Kidney glomerular epithelial cell (primary cell): ENCODE measurements at places on chromosomes 3 and 15.
A peak's percentile ranks its signal among the peaks of the same experiment; 100 is the strongest.

GRCh38 chr3:40996382-40996781 lies 202.9 kb upstream of the CTNNB1 start:
- no peak for DNase-seq

DNA sequence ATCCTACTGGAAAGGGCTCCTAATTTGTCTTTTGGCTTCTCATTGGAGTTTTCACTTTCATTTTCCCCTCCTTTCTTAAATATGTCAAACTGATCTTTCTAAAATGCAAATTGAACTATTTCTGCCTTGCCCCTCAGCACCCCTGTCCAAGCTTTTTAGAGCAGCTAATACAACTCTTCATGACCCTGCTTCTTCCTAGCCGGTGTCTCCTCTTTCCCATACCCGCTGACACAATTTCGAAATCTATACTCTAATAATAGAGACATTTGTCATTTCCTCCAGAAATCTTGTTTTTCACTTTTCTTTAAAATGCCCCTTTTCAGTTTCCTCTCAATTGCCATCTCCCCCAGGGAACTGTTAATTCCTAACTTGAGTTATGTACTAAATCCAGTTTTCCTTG lies 2.9 kb upstream of the EPHA3 start:
- DNase-seq = no peak

DNA sequence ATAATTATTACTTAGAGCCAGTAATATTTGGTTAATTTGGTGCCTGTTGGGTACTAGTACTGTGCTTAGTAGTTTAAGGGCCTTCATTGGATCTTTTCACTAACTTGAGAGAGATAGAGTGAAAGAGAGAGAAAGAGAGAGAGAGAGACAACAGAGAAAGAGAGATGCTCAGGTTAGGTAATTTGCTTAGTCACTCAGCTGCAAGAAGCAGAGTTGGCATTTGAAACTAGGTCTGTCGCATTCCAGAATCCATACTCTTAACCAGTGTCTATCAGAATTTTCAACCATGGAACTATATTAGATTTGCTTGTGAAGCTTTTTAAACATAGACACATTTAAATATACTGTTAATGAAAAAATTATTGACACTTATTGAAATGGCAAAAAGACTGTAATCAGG lies 31.1 kb upstream of the NUDT16 start:
- no peak for DNase-seq

DNA sequence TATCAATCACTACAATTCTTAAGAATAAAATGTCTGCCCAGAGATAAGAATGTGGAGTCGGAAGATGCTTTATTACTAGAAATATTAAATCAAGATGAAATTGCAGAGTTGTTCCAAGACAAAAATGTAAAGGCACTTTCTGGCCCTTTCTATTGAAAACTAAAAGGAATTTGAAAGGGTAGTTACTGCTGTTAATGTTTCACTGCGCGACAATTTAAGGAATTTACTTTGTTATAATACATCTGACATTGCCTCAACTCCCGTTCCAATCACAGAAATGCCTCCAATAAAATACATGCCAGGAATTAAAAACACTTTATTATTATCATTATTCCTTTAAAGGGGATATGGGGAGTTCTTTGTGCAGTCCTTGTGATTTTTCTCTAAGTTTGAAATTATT lies 26.4 kb downstream of the RSL24D1 start:
- DNase-seq = peak; percentile 59

GRCh38 chr15:78195735-78196201 lies 38.6 kb downstream of the ACSBG1 start:
- peak; percentile 8 for DNase-seq

DNA sequence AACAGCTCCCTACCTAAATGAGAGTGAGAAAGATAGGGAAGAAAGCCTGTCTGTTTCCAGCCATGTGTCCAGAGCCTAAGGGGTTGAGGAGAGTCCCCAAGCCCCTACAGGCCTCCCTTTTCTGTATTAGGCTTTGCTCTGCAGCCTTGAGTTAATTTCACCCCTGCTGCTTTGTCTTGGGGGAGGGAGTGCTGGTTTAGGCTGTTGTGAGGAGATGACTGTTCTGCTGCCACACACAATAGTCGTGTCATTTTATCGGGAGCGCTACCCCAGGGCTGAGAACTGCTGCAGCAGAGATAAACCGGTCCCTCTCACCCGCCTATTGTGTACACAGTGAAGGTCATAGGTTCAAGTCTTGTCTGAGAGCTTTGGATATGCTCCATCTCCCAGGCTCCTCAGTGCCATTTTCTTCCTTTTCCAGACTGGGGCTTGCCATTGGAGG lies 1.4 kb downstream of the ZNF609 start:
- no peak for DNase-seq

DNA sequence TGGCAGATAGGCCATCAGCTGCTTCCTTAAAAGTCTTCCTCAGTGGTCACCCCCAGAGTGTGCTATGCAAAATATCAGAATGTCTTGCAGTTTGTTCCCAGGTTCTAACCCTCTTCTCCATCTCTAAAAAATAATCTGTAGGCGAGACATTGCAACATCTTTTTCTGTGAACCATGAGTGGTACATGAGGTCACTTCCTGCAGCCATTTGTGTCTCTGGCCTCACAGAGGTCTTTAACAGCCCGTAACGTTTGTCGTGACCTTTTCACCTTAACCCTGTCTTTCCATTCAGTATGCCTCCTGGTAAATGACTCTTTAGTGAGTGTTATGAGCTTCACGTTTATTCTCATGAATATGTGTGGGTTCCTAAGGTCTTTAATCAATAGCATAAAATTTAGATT lies 145.4 kb downstream of the KLHL25 start:
- DNase-seq = peak; percentile 22

- no peak for DNase-seq
Measured at GRCh38 chr15:89502867-89503595, 6.6 kb upstream of the RHCG start.

- peak; percentile 48 for DNase-seq
Measured at GRCh38 chr3:99562138-99562537, 76.3 kb upstream of the COL8A1 start.

DNA sequence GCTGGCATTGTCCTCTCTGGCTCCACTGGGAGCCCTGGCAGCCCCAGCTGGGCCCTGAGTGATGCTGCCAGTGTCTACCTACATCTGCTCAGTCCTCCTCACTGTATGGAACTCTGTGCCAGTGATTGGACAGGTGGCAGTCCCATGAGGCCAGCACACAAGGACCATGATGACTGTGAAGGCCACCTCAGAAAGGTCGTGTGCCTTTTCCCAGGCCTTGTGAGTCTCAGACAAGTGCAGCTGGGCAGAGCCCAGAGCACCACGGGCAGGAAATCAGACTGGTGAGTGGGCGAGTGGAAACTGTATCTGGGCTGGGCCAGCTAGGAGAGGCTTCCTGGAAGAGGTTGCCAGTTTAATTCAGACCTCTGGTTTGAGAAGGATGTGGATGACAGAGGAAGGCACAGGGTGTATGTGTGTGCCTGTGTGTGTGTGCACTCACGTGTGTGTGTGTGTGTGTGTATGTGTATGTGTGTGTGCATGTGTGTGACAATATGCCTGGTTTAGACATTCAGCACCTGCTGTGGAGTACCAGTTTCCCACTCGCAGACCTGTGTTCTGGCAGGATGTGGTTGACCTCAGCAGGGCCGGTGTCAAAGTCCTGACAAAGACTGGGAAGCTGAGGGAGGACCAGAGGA lies 7.0 kb downstream of the MAPKAPK3 start:
- no peak for DNase-seq

DNA sequence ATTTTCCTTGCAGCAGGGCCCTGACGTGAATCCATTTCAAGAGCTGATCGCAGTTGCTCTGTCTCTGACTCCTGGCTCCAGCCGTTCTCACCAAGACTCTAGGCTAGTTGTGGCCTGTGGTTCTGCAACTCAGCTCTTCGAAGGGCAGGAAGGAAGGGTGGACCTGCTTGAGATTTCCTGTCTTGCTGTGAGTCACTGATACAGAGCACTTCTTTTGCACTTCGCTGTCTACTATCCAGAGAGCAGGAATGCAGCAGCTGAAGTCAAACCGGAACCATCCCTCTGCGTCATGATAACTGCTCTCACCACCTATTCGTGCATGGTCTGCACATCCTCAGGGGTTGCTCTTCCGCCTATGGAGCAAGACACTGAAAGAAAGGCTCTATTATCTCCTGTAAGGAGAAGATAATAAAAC lies 59.7 kb downstream of the RAP2B start:
- DNase-seq = peak; percentile 2

DNA sequence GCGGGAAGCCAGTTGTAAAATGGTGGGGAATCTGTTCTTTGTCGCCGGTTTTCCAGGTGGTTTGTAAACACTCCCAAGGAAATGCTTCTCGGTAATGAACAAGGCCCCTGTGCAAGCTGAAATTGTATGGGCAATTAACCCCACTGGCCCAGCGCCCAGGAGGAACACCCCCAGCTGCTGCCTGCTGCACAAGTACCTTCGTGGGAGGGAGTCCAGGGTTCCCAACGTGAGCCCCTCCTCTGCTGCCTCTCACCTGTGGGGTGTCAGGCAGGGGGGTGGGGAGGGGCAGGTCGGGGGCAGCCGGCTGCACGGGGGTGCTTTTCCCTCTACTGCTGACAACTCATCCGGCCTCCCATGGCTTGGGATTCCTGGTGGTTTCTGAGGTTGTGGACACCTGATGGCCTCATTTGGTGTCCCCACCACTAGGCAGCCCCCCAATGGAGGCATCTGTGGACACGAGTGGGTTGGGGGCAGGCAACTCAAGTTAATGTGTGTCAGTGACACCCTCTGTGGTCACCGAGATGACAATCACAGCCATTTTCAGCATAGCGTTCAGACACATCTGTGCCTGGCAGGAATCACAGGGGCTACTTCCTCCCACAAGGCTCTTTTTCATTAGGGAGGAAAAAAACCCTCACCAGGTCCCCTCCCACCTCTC lies 35.6 kb upstream of the PRR23E start:
- peak; percentile 9 for DNase-seq

DNA sequence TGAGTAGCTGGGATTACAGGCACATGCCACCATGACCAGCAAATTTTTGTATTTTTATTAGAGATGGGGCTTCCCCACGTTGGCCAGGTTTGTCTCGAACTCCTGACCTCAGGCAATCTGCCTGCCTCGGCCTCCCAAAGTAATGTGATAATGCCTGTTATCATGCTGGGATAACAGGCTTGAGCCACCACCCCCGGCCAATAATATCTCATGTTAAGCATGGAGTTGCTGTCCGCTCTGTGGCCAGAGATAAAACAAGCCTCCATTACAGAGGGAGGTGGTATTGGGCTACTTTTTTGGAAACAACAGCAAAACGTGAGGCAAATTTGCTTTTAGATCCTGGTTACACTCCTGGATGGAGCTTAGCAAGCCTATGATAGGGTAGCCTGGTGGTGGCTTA lies 32.9 kb upstream of the ALG1L2 start:
- no peak for DNase-seq

- no peak for DNase-seq
Measured at GRCh38 chr15:48426044-48426443, 94.8 kb downstream of the DUT start.

- DNase-seq = no peak
Measured at GRCh38 chr15:44883199-44883877, 73.1 kb upstream of the TERB2 start.

DNA sequence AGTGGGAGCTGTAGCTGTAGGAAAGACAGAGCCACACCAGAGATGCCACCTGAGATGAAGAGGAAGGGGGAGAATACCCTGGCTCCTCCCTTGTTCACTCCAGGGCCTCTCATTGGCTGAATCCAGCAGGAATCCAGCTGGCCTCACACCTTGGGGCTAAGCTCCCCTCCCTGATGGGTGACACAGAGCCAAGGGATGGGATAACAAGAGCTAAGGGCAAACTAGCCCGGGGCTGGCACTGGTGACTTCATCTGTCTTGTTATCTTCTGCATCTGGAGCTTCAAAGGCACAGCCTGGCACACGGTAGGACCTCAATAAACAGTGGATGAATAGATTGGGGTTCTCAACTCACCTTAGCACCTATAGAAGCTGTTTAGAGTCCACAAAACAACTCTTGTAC lies 13.8 kb upstream of the GATA2 start:
- DNase-seq = no peak

GRCh38 chr3:41819236-41819635 lies 142.7 kb downstream of the ULK4 start:
- no peak for DNase-seq

- DNase-seq = no peak
Measured at GRCh38 chr3:52245322-52246263, at the start of gene PPM1M. TSS of gene PPM1M (plus strand) at chr3:52245759. CDS start at chr3:52245825, 66 bp downstream.

DNA sequence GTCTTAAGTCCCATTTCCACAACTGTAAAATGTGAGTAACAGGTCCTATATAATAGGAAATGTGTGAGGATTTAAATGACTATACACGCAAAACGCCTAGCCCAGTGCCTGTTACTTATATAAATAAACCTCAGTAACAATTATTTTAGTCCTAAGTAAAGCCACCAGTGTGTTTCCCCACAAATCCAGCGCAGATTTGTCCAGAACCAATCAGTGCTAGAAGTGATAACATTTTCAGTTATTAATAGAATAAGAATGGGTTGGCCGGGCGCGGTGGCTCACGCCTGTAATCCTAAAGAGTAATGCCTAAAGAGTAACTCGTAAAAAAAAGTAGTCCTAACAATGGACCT lies 561 bp downstream of the RPAP1 start:
- no peak for DNase-seq

DNA sequence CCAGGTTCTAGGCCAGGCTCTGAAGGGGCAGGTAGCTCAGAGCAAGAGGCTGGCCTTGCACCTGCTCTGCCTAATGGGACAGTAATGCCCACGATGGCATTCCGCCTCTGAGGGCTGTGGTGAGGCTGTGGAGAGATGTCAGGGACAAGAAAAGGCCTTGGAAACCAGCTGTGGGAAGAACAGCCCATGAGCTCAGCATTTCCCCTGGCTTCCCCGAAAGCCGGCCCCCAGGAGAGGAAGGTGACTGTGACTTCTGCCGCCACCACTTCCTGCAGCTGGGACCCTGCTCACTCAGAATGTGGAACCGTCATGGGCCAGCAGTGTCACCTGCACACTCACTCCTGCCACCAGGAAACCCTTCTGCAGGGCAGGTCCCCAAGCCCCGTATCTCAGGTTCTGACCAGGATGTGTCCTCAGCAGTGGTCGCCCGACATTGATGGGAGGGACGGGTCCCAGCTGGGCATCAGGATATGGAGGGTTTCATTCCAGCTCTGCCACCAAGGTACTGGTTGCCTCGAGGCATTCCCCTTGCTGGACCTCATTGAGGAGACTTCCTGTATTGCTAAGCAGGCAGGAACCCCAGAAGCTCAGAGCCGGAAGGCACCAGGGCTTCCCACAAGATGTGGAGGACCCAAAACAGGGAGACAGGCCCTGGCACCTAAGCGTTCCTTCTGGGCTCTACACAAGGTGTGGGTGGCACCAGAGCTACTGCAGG lies 30.7 kb downstream of the SEMA7A start:
- DNase-seq = no peak

- DNase-seq = no peak
Measured at GRCh38 chr3:7669641-7670040, 808.7 kb downstream of the GRM7 start.

- DNase-seq = no peak
Measured at GRCh38 chr3:141878817-141879216, 2.4 kb downstream of the ATP1B3 start.
